ENCODE measurements at places on chromosomes 11 and 22.
A peak's percentile ranks its signal among the peaks of the same experiment; 100 is the strongest.

DNA sequence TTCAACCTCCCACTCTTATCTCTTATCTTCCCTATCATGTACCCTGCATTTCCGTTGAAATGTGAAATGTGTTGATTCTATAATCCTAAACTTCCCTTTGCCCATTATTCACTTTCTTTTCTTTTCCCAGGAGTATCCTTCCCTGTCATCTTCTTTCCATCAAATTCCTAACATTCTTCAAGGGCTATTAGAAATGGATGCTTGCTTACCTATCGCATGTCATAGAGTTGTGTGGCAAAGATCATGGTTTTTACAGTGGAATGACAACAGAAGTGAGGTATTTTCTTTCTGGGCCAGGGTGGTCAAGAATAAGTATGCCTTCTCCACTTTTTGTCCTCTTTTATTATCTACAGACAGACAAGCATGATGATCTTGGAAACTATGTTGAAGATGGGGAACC lies 124.4 kb upstream of the SLC5A12 start:
- DNase-seq = no peak

GRCh38 chr22:44037519-44038375 lies 13.6 kb downstream of the PARVB start:
- DNase-seq = no peak

DNA sequence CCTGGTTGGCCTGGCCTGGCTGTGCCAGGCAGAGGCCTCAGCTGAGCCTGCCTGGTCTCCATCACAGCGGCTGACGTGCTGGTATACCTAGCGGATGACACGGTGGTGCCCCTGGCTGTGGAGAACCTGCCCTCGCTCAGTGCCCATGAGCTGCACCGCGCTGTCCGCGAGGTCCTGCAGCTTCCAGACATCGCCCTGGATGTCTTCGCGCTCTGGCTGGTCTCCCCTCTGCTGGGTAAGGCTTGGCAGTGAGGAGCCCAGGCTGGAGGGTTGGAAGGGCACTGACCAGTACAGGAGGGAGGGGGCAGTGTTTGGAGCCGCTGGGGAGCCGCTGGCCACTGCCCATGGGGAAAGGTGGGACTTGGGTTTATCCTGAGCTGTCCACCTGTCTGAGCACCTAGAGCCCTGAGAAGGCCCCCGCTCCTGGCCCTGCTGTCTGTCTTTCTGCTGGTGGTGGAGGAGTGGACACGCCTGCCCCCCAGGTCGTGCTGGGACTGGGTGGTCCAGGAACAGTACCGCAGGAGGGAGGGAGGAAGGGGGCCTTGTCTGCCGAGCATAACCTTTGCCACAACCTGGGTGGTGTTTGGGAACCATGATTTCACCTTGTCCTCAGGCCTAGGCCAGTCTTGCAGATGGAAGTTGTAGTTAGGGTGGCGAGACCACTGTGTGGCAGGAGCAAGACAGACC lies 3.0 kb downstream of the FRMD8 start:
- DNase-seq = no peak

GRCh38 chr11:13984616-13985450 lies 22.3 kb downstream of the SPON1 start:
- DNase-seq = no peak

DNA sequence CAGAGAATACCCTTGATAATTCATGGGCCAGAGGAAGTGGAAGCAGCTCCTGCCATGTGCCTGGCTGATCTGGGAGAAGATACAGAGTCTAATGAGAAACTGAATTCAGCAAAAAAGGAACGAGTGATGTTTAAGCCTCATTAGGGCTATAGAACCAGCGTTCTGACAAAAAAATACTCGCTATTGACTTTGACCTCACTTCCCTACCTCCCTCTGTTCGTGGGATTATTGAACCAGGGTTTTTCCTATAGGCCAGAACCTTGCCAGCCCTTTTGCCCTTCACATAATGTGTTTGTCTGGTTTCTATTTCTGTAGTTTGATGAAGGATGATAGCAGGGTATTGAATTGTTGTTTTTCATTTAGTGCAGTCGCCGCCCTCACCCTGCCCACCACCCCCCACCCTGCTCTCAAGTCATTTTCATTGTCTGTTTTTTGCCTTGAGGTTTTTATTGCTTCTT lies 7.6 kb upstream of the RBFOX2 start:
- DNase-seq = no peak

- peak; percentile 24 for DNase-seq
These were observed 36.0 kb downstream of the TTLL1 start for GRCh38 chr22:43053176-43053575.

DNA sequence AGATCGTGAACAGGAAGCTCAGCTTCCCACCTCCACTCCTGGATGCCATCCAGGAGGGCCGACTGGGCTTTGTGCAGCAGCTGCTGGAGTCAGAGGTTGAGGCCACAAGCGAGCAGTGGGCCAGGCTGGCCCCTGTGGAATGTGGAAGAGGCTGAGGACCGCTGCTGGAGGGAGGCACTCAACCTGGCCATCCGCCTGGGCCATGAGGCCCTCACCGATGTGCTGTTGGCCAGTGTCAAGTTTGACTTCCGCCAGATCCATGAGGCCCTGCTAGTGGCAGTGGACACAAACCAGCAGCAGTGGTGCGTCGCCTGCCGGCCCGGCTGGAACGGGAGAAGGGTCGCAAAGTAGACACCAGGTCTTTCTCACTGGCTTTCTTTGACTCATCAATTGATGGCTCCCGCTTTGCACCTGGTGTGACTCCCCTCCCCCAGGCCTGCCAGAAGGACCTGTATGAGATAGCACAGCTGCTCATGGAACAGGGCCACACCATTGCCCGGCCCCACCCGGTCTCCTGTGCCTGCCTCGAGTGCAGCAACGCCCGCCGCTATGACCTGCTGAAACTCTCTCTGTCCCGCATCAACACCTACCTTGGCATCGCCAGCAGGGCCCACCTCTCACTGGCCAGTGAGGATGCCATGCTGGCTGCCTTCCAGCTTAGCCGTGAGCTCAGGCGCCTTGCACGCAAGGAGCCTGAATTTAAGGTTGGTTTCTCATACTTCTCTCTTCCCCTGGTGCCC lies 24.9 kb downstream of the ART5 start:
- DNase-seq = no peak

- DNase-seq = peak; percentile 96
These were observed 34.2 kb downstream of the PHF21B start for GRCh38 chr22:44975427-44976262.

DNA sequence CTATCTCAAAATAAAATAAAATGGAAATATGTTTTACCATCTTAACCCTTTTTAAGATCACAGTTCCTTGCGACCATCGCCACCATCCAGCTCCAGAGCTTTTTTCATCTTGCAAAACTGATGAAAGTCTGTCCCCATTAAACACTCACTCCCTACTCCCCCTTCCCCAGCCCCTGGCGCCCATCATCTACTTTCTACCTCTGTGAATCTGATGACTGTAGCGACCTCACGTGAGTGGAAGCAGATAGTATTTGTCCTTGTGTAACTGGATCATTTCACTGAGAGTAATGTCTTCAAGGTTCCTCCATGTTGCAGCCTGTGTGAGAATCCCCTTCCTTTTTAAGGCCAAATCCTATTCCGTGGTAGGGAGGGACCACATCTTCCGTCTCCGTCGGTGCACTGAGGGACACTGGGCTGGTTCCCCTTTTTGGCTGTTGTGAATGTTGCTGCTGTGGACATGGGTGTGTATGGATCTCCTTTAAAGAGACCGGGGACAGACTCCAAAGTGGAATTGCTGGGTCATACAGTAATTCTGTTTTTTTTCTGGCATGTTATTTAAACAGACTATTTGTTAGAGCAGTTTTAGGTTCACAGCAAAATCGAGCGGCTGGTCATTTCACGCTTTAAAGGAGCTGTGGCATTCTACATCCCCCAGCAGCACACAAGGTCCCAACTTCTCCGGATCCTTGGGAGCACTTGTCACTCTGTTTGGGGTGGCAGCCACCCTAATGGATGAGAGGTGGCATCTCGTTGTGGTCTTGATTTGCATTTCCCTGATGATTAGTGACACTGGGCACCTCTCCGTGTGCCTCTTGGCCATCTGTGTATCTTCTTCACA lies 120.0 kb downstream of the KCNQ1 start:
- no peak for DNase-seq

DNA sequence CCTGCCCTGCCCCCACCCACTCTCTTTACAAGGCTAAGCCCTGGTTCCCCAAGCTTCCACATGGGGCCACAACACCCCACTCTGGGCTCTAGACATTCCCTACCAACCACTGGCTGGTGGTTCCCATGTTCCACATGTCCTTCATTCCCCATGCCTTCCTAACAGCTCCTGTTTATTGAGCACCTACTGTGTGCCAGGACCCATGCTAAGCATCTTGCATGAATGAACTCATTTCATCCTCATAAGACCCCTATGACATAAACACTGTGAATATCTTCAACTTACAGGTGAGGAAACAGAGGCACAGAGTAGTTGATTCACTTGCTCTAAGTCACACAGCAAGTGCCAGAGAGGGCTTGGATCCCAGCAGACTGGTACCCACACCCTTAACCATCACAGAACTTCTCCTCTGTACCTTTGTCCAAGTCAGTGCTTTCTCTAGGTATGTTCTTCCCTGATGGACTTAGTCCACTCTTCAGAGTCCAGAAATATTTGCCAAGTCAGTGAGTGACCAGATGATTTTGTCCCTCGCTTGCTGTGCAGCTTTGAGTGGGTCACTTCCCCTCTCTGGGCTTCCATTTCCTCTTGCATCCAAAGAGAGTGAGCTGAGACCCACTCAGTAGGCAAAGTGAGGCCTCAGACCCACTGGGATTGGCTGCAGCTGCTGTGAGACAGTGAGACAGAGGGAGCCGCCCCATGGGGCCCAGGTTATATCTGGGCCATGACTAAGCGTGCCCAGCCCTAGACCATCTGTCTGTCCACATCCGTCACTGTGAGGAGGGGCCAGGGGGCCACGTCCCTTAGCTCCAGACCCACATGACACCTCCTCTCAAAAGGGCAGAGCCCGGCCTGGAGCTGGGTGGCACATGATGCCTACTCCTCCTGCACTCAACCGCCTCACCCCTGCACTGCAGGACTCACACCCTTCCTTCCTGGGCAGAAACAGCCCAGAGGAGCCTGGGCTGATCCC lies 132.4 kb downstream of the MN1 start:
- no peak for DNase-seq

DNA sequence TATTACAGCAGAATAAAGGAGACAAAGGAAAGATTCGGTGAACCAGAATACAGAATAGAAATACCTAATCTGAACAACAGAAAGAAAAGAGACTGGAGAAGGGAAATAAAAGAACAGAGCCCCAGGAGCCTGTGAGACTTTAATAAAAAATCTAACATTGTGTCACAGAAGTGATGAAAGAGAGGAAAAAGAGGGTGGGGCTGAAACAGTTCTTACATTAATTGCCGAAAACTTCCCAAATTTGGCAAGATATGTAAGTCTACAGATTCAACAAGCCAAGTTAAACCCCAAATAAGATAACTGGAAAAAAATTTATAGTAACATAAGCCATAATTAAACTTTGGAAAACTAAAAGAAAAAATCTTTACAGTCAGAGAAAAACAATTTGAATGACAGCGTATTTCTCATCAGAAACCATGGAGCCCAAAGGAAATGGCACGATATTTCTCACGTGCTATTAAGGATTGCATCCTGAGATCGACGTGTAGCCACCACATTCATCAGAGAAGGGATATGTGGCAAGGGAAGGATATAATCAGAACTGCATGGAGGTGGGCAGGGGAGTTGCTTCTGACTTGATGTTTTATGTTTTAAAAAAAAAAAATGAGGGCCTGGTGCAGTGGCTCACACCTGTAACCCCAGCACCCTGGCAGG lies 73.9 kb downstream of the SGSM3 start:
- DNase-seq = no peak

GRCh38 chr11:69213316-69213715 lies 57.6 kb downstream of the SMIM38 start:
- no peak for DNase-seq

- no peak for DNase-seq
These were observed 8.0 kb downstream of the RBM14 start for GRCh38 chr11:66624450-66624849.

DNA sequence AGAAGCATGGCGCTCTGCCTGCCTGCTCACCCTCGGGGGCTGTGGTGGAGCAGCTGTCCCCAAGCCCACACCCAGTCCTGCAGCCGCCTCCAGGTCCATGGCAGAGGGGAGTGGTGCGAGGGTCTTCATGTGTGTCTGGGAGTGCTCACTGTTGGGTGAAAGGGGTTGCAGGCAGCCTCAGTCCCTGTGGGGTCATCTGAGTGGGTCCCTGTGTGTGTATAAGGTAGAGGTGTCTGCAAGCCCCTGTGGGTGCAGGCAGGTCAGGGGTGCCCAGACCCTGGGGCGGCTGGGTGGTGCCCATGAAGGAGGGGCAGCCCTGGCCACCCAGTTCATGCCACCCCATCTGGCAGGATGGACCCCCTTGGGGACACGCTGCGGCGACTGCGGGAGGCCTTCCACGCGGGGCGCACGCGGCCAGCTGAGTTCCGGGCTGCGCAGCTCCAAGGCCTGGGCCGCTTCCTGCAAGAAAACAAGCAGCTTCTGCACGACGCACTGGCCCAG lies 4.9 kb downstream of the ALDH3B1 start:
- no peak for DNase-seq

GRCh38 chr11:113046866-113047265 lies 85.6 kb downstream of the NCAM1 start:
- DNase-seq = no peak

DNA sequence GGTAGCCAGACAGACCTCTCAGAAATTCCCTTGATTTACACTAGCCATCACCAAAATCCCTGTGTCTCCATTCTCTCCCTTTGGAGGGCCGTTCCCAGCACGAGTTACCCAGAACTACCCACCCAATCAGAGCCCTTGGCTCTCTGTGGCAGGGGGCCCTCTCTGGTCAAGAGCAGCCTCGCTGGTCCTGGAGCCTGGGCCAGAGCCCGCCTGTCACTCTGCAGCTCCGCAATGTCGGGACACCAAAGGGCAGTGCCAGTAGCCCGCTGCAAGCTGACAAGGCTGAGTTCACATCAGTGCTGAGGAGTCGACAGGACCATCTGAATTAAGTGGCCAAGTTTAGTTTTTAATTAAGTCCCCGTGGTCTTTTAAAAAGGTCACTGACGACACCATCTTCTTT lies 241.6 kb downstream of the ST3GAL4 start:
- no peak for DNase-seq

GRCh38 chr11:117121176-117121575 lies 22.9 kb upstream of the PAFAH1B2 start:
- no peak for DNase-seq

- no peak for DNase-seq
These were observed 18.6 kb downstream of the USP47 start for GRCh38 chr11:11860103-11860979.

DNA sequence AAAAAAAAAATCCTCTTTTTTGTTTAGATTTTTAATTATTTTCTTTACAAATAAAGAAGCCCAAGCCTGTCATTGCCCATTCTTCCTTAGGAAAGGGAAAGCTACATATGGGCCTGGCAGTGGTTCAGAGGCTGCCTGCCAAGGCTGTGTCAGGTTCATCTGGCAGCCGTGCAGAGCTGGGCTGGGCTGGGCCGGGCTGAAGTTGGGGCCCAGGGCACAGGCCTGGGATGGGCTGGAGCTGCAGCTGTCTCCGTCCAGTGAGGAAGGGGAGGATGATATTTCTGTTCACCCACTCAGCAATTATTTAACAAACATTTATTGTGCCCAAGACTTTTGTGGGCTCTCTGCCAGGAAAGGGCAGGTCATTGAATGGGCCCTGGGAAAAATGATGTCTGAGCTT lies 4.6 kb downstream of the PRR5L start:
- DNase-seq = no peak
